ENCODE measurements at places on chromosomes 5 and 9.

- DNase-seq: no peak
Observed at GRCh38 chr5:40315126-40315525, 364.6 kb upstream of the PTGER4 start.

GRCh38 chr9:127751269-127752054 is 16.4 kb upstream of the TOR2A start:
- no peak for DNase-seq

GRCh38 chr5:129246088-129246487 is 151.5 kb downstream of the ISOC1 start:
- DNase-seq: no peak

DNA sequence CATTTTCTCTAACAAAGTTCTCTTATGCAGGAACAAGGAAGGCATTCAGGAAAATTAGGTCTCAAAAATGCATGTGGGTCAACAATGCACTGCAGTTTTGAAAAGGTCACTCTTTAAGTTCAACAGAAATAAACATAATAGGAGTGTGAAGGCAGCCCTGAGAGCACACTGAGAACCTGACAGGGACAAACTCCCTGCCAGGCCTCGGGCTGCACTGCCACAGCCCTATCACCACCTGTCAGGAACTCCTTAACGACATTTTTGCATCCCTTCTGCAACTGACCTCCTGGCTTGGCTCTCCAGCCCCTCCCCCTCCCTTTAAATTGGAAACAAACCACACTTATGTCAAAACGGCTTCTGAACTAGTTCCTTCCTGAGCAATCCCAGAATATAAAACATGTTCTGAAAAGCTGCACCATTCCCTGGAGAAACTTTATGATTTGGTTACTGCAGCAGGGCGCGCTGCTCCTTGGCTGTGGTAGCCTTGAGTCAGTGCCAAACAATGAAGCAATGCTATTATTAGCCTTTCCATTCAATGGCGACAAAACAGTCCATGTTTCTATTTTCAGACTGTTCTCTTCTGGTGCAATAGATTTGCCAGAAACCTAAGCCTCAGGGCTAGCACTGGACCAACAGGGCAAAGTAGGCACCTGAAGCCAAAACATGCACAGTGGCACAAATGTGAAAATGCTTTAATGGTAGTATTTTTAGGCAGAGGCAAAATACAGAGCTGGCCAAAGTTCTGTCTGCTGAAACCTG is 160.1 kb upstream of the ZNF608 start:
- DNase-seq: no peak

- DNase-seq: no peak
Observed at GRCh38 chr5:145936401-145937131, at the start of gene SH3RF2. TSS of gene SH3RF2 (plus strand) at chr5:145936578. CDS start at chr5:145937929, 1,351 bp downstream.

Data from stimulated activated CD8-positive, alpha-beta memory T cell treated with anti-CD3 and anti-CD28 coated beads, Interleukin-7, amount 100 ng/mL, for 1 hour (primary cell).